RWPE2 (cell line): ENCODE measurements at places on chromosomes 16 and 17.
A peak's percentile ranks its signal among the peaks of the same experiment; 100 is the strongest.

- no peak for DNase-seq
Observed at GRCh38 chr16:21001262-21001661, 100.7 kb downstream of the LYRM1 start.

DNA sequence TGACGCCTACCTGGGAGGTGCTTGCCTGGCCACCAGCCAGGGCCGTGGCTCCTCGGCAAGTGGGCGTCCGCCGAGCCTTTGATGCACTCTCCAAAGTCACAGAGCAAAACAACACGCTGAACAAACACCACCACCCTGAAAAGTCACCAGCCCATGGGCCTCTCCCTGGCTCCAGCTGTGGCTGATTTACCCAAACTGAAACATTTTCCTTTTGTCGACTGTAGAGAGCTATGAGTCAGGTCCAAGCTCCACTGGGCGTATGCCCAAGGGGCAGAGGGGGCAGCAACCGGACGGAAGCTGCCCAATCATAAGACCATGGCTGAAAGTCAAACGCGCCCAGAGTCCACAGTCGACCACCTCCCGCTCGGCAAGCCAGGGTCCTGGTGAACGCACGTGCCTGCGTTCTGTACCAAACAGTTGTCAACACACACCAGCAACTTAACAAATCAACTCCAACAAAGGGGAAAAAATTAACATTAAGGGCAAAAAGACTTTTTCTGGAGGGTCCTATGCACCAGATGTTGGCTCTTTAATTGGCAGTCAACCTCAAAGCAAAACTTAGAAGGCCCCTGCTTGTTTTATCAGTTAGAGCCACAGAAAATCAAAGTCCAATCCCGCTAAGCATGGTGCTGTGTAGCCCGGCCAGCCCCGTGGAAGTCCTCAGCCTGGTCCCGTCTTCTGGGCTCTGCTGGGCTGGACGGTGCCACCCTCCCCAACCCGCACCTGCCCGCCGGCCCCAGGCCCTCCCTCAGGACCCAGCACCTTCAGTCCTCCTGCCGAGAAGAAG lies 47.3 kb downstream of the TBC1D16 start:
- peak; percentile 50 for DNase-seq

- DNase-seq = no peak
Observed at GRCh38 chr17:66353937-66354401, 51.6 kb downstream of the PRKCA start.

GRCh38 chr16:31006086-31006385 lies 4.4 kb downstream of the STX1B start:
- DNase-seq = no peak

- no peak for DNase-seq
Observed at GRCh38 chr16:52837251-52837650, 215.4 kb downstream of the CHD9NB start.

DNA sequence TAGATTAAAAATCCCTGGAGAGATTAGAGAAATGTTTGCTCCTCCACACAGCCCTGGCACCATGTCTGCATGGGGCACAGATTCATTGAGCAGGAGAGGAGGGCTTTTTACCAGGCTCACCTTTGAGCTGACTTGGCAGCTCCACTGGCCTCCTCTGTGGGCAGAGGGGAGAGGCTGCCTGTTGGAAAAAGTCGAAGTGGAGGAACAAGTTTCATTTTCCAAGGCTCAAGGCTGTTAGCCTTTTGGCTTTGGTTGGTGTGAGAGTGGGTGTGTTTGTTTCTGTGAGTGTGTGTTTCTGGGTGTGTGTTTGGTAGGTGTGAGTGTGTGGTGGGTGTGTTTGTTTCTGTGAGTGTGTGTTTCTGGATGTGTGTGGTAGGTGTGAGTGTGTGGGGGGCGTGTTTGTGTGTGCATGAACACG lies 5.6 kb downstream of the TMEM238L start:
- DNase-seq = no peak

DNA sequence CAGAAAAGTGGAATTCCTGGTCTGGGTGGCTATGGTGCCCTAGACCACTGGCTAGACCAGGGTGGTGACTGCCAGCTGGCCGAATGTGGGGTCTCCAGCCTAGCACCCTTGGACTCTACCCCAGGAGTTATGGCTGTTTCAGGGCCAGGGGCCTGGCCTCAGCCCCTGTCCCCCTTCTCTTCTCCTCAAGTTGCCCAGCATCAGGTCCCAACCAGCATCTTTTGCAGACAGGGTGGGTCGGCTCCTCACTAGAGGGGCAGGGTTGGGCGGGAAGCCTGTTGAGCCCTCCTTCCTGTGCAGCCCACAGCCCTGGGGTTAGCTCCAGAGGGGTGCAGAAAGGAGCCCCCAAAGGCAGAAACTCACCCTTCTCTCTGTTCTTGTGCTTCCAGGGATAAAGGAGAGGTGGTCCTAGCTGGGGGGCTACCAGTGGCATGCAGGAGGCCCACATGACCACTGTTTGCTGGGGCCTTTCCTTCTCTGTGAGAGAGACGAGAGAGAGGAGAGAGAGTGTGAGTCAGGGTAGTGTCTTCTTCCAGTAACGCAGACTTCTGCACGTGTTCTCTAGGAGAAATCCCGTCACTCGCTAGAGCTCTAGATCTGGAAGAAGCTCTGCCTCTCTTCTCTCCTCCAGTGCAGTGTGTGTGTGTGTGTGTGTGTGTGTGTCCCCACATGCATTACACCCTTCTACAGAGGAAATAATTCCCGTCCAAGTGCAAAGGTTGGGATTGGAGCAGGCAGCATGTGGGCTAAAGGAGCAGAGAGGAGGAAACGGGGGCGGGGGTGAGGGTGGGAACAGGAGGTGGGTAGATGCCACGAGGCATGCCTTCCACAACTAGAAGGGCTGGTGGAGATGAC lies 209.4 kb downstream of the SEC14L1 start:
- DNase-seq = no peak

- no peak for DNase-seq
Observed at GRCh38 chr17:60351012-60351695, 40.8 kb downstream of the USP32 start.

DNA sequence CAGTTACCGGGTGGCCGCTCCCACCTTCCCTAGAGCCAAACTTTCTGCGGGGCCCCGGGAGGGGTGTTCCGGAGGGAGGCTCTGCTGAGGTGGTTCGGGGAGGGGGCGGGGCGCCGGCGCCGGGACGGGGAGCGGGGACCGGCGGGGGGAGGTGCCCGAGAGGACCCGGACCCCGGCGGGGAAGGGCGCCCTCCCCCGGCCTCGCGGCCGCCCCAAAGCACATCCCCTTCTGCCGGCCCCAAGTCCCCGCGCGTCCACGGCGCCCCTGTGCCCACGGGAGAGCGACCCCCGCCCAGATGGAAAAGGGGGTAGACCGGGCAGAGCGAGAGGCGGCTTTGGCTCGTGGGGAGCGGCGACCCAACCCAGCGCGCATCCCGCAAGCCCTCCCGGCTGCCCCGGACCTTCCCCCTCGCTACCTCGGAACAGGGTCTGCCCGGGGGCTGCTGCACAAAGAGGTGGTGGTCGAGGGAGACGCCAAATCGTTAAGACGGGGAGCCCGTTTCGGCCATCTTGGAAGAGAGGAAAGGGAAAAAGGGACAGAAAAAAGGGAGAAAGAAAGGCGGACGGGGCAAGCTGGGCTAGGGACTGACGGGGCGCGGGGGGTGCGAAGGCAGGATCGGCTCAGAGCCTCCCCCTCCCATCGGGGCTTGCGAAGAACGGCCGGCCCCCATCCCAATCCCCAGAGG lies 530 bp downstream of the PCGF2 start:
- no peak for DNase-seq

GRCh38 chr16:11224894-11225676 lies 30.9 kb downstream of the SOCS1 start:
- DNase-seq = no peak

DNA sequence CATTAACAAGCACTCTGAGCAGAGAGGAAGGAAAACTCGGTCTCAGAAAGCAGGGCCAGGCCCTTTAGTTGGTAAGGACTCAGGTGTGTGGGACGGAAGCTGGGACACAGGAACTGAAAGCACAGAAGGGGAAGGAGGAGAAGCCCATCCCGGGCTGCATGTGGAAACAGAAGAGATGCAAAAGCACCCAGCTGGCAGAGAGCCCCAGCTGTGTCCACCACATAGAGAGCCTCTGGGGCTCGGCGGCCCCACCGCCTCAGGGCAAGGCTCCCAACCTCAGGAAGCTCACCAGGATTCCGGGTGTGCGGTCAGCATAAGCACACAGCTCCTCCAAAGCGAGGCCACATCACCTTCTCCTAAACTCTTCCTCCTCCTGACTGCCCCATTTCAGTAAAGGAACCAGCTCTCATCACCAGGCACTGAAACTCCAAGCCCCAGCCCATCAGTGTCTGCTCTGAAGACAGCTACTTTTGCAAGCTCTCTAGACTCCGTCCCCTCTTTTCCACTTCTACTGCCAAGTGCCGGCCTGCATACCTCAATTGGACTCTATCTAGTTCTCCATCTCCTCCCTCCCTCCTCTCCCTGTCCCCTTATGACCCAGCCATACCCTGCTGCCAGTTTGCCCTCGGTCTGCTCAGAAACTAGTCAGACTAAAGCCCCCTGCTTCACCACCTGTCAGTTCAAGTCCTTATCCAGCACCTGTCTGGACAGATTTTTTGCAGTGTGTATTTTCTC lies 6.0 kb downstream of the ST3GAL2 start:
- DNase-seq = no peak

GRCh38 chr17:38613981-38614779 lies 8.4 kb upstream of the SRCIN1 start:
- no peak for DNase-seq

DNA sequence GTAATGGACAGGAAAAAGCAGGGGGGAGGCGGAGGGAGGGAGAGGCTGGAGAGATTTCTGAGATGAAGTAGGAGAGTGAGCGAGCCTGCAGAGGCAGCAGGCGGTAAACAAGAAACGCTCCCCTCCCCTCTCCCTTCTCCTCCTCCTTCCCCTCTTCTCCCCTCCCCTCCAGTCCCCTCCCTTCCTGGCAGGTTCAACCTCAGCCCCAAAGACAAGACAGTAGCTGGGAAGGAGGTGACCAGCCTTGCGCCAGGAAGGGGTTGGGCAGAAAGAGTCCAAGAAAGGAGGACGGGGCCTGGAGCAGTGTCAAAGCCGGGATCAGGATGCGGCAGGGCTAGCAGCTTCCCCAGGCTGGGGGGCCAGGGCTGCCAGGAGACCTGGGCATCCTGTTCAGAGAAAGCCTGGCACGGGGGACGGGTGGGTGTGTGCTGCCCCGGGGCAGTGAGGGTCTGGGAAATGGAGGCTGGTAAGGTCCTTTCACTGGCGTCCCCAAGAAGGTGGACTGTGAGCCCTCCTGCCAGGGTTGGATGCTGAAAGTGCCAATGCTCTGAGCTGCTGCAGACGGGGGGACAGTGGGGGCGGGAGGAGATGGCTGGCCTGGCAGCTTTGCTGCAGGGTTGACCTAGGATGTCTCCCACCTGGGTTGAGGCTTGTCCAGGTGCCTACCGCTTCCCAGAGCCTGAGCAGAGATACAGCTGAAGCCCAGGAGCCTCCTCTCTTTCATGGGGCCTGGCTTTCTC lies 261.6 kb upstream of the TNRC6C start:
- DNase-seq = no peak

DNA sequence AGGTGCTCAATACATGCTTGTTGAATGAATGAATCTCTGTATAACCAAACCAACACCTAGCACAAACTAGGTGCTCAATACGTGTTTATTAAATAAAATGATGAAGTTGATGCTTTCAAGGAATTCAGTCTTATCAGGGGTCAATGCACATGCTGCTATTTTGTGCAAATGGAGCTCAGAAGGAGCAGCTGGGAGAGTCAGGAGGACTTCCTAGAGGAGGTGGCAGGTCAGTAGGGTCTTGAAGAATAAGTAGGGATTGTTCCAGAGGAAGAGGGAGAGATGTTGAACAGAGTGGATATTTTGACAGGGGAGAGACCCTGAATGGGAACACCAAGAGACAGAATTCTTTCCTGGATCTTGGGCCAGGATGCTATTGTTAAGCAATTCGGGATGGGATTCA lies 92.7 kb upstream of the LHX1 start:
- DNase-seq = no peak

DNA sequence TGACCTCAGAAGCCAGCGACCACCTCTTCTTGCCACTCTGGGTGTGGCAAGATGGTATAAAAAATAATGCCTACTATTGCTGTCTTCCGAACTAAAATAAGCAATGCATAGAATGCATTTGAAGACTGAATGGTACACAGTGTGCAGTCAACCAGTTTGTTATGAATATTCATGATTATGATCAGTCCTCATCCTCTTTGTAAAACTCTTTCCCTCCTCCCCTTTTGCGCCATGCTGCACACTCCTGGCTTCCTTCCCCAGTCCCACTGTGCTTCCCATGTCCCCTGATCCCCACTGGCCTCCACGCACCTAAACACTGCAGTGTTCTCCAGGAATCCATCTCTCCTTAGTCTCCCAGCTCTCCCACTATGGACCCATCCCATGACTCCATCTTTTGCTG lies 348.0 kb downstream of the SOX9 start:
- no peak for DNase-seq

GRCh38 chr16:77449208-77449607 lies 14.4 kb upstream of the ADAMTS18 start:
- DNase-seq = no peak

GRCh38 chr17:5418858-5419355 lies 555 bp downstream of the NUP88 start:
- no peak for DNase-seq

- DNase-seq = no peak
Observed at GRCh38 chr17:8745586-8746500, 1.2 kb upstream of the CCDC42 start.

DNA sequence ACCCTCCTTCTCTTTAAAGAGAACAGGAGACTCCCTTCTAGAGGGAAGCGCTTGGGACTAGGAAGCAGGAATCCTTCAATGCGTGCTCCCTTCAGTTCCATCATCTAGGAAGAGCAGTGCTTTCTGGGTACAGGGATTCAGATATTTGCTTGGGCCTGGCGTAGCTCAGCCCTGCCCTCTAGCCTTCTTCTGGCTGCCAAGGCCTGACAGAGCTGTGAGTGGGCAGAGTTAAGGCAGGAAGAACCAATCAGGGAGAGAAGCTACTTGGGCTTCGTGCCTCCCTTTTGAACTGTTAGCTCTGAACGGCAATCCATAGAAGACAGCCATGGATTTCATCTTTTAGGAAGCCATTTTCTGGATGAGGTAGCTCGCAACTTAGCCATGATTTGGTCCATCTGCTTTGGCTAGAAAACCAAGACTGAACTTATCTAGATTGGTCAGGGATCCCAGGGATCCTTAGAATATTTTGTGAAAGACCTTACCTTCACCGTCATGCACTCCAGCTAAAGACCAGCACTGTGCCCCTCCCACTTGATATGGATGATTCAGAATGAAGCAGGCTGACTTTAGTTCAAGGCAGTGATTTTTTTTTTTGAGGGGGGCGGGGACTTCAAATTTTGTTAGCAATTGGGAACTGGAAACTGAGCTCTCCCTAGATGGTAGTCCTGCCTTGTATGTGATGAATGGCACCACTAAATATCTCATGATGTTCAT lies 2.5 kb upstream of the CORO6 start:
- no peak for DNase-seq

DNA sequence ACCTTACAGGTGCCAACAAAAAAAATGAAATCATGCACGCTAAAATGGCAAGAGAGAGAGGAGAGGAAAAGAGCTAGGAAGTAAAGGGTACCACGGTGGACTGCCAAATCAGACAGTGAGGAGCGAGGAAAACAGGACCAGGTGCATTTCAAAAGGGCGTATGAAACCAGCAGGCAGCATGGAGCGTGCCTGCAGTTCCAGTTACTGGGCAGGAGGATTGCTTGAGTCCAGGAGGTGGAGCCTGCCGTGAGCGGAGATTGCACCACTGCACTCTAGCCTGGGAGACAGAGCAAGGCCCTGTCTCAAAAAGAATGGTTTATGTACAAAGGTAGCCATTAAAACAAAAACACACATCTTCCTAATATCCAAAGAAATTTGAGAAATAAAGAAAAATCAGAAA lies 16.4 kb downstream of the USP36 start:
- DNase-seq = no peak
